ENCODE measurements at places on chromosomes 12 and 14.
A peak's percentile ranks its signal among the peaks of the same experiment; 100 is the strongest.

GRCh38 chr12:46958053-46958452, 121.4 kb upstream of the PCED1B start:
- no peak for DNase-seq

GRCh38 chr12:65892841-65893251, 68.6 kb downstream of the HMGA2 start:
- DNase-seq: peak; percentile 56

- no peak for DNase-seq
These were observed 209.7 kb downstream of the ATXN7L3B start for GRCh38 chr12:74747305-74747704.

DNA sequence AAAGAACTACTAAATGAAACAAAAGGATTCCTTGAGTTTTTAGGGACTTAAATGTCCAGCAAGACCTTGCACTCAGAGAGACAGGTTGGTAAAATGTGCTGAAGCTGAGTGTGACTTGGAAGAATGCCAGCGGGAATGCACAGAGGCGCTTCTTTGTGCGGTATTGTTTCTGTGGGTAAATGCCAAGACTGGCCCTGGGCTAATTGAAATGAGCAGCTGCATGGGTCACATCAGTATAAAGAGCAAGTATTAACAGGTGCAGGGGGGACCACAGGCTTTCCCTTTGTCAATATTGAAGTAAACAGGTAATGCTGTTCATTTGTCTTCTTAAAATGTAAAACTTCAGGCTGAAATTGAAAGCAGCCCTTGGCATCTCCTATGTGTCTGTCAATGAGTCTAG, 74.3 kb downstream of the LMO3 start:
- no peak for DNase-seq

- DNase-seq: no peak
These were observed 804.5 kb downstream of the NRXN3 start for GRCh38 chr14:78974691-78975090.

- no peak for DNase-seq
These were observed 1358.8 kb upstream of the TMEM132C start for GRCh38 chr12:126907900-126908764.

Measured in AG20443 (cell line).